ENCODE measurements at places on chromosomes 4 and X.

- DNase-seq = no peak
Observed at GRCh38 chr4:3673176-3673575, 93.0 kb upstream of the ADRA2C start.

DNA sequence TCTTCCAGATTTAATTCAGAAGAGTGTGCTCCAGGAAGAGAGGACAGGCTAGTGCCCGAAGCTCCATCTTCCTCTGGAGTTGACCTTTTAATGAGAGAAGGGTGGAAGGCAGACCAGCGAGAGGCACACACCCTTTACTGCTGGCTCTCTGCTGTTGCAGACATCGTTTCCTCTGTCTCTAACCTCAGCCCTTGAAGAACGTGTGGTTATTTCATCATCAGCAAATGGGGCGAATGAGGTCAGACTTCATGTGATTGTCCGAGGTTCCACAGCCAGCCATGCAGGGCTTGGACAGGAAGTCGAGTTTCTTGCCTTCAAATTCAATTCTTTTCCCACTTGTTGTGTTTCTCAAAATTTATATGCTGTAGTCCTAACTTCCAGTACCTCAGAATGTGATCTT lies 155.2 kb upstream of the MSX1 start:
- DNase-seq = no peak

GRCh38 chr4:178275671-178276360 lies 833.6 kb upstream of the AGA start:
- no peak for DNase-seq

DNA sequence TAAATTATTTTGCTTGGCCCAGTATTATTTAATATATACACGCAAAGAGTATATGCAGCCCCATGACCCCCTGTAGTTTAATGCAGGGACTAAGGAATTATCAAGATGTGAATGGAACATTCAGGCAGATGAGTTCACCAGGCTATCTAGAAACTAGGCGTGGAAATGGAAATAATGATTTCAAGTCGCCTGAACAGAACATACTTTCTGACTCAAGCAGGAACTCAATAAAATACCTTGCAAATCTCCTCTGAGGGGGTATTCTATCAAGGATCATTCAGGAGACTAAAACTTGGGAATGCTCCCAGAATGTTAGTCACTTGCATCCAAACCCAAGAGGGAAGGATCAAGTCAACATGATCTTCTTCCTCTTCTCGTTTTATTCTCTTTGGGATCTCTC lies 59.6 kb upstream of the RASSF6 start:
- no peak for DNase-seq

GRCh38 chrX:87805829-87806490 lies 288.4 kb downstream of the KLHL4 start:
- DNase-seq = no peak

GRCh38 chr4:139489638-139490037 lies 35.7 kb downstream of the RAB33B start:
- no peak for DNase-seq

DNA sequence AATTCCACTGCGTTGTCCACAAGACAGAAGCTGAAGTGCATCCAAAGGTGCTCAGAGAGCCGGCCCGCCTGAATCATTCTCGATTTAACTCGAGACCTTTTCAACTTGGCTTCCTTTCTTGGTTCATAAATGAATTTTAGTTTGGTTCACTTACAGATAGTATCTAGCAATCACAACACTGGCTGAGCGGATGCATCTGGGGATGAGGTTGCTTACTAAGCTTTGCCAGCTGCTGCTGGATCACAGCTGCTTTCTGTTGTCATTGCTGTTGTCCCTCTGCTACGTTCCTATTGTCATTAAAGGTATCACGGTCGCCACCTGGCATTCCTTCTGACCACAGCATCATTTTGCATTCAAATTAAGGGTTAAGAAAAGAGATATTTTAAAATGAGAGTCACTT lies 115.5 kb downstream of the NFKB1 start:
- DNase-seq = no peak

Measured in stimulated activated CD4-positive, alpha-beta T cell treated with anti-CD3 and anti-CD28 coated beads, Interleukin-12 subunit alpha, Interleukin-12 subunit beta, amount 100 ng/mL, for 48 hours (primary cell).